ENCODE measurements at places on chromosomes 5 and 9. TPM values are rescaled to one million over a fixed set of nuclear protein-coding genes. Genes with fewer than 3 reads are reported as not detected.

- H3K36me3 ChIP-seq, result no peaks in the 10 kb centered on the region
- H3K27me3 ChIP-seq, result no peaks in the 10 kb centered on the region
- no peaks in the 10 kb centered on the region for H3K4me1 ChIP-seq
- DNase-seq, result no peak
Observed at GRCh38 chr9:137497921-137498719, 39.0 kb upstream of the NSMF start.

DNA sequence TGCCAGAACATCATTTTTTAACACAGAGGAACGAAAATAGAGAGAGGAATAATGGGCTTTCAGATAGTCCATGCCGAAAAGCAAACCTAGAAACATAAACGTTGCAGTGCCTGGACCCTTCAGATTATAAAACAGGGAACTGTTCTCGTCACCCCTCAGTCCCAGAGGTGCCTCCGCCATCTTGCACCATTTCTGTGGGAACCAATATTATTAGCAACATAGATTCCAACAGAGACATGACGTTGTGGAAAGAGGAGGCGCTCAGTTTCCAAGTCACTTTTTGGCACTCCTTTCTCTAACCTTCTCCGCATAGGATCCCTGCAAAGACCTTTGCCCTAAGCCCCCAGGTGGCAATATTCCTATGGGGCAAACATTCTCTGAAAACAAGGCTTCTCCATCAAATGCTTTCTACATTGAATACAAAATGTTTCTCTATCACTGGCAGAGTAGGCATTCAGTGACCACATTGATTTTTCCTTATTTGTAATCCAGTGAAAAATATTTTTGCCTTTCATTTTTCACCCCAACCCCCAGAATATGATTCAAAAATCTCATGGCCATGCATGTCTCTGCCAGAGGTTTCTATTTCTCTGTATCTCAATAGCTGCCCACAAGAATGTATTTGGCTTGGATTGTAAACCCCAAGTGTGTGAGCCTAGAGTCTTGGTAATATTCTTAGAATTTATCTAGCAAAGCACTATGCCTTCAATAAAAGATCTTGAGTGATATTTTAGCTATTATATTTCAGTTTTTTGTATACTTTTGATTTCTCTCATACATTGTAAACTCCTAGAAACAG is 500.8 kb upstream of the WWC1 start:
- H3K36me3 ChIP-seq, result no peaks in the 10 kb centered on the region
- DNase-seq, result no peak
- no peak overlapping the region for H3K27ac ChIP-seq

GRCh38 chr5:73678322-73678740 is 52.3 kb downstream of the ARHGEF28 start:
- no peak for DNase-seq
- no peak overlapping the region for H3K27ac ChIP-seq
- no peaks in the 10 kb centered on the region for H3K27me3 ChIP-seq
- no peak overlapping the region for H3K4me3 ChIP-seq

DNA sequence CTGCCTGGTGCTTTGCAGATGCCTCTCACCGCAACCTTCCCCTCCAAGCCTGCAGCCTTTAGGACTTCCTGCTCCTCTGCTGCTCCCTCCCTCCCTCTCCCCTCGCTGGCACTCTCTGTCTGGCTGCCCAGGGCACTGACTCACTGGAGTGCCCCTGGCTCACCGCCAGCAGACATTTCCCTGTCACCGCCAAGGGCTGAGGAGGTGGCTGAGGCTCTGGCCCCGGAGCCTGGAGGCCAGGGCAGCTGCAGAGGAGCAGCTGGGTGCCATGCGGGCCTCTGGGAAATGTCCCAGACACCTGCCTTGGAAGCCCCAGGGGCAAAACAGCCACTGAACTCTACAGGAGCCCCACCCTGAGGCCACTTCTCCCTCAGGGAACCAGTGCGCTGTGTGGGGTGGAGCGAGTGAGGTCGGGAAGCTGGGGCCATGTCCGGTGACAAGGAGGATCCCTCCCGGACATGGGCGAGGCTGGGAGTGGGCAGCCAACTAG is 53.4 kb downstream of the TENT4A start:
- DNase-seq, result peak; percentile 97
- no peak overlapping the region for H3K4me3 ChIP-seq

Gene PPP1R26
- polyA plus RNA-seq, result 11.5 TPM

Gene LIX1
- polyA plus RNA-seq, result 0.18 TPM

Gene UGT3A1
- not detected for polyA plus RNA-seq

Data from adrenal gland (tissue), 19 donors.